ENCODE measurements at places on chromosomes 7 and 10.

- DNase-seq: peak; percentile 27
Observed at GRCh38 chr10:58756130-58756719, 243.6 kb downstream of the BICC1 start.

- DNase-seq: no peak
Observed at GRCh38 chr7:115924411-115924810, 106.2 kb downstream of the TFEC start.

DNA sequence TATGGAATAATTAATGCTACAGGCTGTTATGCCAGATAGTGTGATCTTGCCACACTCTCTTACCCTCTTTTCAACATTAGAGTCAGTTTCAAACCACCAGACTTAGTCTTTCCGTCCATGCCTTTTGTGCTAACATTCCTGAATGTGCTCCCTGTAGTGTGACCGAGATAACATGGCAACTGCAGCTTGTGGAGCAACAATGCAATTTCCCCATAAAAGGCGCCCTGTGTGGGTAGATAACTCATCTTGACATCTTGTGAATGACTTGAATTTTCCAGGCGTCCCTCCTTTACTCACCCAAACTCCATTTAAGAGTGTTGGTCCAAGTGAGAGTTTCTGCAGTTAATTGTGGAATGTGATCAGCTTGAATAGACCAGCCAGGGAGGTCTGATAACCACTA is 99.6 kb downstream of the DNAH11 start:
- DNase-seq: no peak

DNA sequence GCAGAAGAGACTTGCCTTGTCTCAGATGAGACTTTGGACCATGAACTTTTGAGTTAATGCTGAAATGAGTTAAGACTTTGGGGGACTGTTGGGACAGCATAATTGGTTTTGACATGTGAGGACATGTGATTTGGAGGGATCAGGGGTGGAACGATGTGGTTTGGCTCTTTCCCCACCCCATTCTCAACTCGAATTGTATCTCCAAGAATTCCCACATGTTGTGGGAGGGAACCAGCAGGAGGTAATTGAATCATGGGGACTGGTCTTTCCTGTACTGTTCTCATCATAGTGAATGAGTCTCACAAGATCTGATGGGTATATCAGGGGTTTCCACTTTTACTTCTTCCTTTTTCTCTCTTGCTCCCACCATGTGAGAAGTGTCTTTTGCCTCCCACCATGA is 229.7 kb upstream of the KCND2 start:
- no peak for DNase-seq

DNA sequence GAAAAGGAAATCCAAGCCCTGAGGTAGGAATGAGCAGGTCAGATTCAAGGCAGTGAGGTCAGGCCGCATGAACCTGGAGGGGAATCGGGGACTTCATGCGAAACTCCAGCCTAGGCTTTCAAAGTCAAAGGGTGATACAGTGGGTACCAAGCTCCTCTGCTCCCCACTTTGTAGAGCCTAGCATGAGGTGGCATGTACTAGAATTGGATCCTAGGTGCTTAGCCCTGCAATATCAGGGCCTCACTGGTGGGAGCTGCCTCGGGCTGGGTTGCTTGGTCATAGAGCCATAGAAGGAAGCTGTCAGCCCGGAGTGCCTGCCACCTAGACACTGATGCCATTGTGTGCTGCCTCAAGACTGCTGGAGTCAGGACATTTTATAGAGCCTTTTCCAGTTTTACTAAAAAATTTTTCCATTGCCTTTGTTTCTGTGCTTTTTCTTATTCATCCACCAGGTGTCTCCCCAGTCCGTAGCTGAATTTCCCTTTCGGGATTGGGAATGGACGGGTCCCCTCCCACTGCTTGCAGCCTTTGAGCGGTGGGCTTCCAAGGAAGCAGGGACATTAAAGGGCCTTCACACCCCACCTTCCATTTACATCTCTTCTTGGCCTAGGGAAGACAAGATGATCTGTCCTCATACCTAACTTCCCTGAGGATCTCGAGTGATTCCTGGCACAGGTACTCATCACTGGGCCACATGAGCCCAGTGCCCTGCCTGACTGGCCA is 5.5 kb upstream of the LZTS2 start:
- DNase-seq: no peak

DNA sequence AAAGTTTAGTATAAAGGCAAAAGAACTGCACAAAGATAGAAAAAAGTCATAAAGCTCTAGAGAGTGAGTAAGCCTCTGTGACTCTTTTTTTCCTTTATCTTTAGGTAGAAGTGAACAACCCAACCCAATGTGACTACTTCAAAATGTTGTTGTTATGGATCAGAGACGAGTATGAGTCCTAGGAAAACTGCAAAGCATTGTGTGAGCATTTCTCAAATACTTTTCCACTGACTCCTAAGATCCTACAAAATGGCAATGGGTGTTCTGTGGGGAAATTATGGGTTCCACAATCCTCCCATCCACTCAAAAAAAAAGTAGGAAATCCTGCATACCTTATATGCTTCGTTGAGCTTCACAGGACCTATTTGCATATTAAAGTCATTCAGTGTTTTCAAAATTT is 177.1 kb downstream of the DGKI start:
- DNase-seq: no peak

GRCh38 chr7:142499635-142500034 is 241.8 kb upstream of the PRSS58 start:
- DNase-seq: no peak

- no peak for DNase-seq
Observed at GRCh38 chr10:131173484-131174210, 137.9 kb downstream of the TCERG1L start.

DNA sequence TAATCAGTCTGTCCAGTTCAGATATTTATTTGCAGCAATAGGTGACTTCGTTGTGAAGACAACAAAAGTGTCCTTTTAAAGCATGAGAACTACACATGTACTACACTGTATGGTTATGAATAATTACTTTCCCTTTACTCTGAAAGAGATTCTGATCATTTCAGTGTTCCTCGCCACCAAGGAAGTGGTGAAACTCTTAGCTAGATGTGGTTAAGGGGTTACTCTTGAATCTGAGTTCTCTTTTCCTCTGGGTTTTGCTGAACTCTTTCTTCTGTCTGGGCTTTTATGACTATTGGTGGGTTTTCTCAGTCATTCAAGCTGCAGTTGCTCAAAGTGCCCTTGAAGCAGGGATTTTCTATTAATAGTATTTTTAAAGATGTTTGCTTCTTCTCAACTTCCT is 127.9 kb upstream of the SEM1 start:
- no peak for DNase-seq

GRCh38 chr10:35387768-35388167 is 51.5 kb downstream of the CCNY start:
- DNase-seq: no peak

DNA sequence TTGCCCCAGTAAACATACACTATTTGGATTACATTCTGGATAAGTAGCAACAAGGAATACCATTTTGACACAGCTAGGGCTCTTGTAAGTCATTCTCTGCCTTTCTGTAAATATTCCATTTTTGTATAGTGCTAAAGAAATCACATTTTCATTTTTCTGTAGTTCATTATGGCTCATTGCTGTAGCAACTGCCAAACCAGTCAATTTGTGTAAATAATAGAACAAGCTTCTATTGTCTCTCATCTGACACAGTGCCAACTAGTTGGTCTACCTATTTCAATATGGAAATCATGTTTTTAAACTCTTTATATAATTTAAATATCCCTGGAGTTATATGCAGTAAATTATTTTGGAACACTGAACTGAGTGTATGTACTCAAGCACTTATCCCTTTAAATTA is 193.7 kb downstream of the RELN start:
- no peak for DNase-seq

GRCh38 chr7:151187409-151188251 is 580 bp upstream of the ASB10 start:
- no peak for DNase-seq

DNA sequence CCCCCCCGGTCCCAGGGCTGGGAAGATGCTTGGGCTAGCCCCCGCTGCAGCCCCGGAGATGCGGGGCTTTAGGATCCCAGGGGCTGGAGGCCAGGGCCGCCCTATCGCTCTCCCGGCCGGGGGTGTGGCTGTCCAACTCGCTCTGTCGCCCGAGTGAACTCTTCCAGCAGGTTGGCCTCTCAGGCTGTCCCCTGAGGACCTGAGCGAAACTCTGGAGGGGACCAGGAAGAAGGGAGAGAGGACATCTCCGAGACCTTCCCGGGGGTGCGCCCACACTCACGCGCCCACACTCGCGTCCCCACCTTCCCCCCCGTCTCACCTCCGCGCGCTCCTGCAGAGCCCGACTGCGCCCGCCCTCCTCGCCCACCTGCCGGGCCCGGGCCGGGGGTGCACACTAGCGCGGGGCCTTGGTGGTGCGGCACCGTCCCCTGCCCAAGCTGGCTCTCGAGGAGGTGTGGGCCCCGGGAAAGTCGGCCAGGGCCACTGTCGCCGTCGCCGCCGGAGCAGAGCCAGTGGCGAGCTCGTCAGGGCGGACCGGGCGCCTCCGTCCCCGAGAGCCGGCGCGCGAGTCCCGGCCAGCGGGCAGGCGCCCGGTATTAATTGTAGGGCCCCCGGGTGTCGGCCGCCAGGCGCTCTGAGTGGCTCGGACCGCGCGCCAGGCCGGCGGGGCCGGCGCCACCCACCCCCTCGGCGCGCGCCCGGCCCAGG is 101.7 kb upstream of the SVIL start:
- peak; percentile 84 for DNase-seq

GRCh38 chr10:132571650-132572544 is 34.3 kb downstream of the INPP5A start:
- DNase-seq: peak; percentile 89

DNA sequence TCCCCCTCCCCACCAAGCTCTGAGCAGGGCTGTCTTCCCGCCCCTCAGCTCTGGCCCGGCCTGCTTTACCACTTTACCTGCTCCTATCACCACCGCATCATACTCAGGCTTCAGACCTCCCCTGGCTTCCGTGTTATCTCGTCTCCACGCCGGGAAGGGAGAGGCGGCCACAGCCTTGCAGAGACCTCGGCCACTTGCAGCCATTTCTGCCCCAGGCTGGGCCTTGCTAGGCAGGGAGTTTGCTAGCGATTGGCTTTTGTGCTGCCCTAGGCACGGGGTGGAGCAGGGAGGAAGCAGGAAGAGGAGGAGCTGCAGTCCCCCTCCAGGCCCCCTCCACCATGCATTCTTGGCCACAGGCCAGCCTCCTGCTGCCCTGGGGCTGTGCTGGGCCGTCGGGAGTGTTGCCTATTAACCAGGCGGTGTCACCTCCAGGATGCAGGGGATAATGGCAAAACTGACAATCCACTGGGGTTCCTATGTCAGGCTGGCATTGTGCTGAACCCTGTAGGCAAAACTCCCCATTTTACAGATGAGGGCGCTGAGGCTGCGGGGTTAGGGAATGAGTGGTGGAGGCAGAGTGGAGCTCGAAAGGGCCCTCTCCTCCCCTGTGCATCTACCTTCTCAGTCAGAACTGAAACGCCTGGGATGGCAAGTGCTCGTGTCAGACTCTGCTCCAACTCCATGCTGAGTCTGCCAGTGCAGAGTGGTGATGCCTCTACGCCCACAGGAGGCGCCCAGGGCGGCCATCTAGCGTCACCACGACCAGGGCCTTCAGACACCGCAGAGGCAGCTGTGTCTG is at the start of gene PYROXD2:
PYROXD2 (minus strand) TSS at position 251 of the 799 bp plus-strand sequence; CDS start at position 204, 47 bp downstream.
- peak; percentile 99 for DNase-seq

DNA sequence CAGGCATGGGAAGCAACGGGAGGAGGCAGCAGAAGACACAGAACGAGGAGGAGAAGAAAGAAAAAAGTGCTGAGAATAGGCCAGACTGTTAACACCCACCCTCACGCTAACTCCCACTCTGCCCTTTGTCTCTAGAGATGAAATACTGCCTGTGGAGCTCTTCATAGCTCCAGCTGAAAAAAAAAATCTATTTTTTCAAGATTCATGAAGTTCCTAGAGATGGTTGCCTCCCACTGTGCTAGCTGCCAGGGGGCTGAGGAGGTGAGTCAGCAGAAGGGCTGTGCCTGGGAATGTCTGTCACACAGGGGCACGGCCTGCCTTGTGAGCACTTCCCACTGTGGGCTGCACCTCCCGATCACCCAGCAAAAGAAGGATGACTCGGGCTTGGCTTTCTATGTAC is 144.5 kb downstream of the RNF216 start:
- peak; percentile 95 for DNase-seq

DNA sequence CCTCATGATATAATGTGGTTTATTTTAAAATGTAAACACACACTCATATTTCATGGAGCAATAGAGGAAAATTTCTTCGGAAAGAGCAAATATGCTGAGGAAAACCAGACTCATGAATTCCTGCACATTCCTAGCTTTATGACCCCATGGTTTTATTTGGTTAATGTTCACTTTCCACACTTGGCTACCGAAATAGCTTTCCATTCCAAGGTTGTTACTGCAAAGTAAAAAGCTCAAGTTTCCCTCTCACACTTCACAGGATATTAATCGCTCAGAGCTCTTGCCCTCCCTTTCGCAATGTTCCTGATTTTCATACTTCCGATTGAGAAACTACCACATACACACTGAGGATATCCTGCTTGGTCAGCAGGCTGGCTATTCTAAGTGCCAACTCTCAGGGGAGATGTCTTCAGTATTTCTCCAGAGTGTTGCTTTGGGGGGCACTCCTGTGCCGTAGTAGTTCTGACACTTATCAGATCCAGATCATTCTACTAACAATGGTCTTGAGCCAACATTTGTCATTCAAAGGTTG is 77.5 kb upstream of the STEAP1B start:
- DNase-seq: no peak

DNA sequence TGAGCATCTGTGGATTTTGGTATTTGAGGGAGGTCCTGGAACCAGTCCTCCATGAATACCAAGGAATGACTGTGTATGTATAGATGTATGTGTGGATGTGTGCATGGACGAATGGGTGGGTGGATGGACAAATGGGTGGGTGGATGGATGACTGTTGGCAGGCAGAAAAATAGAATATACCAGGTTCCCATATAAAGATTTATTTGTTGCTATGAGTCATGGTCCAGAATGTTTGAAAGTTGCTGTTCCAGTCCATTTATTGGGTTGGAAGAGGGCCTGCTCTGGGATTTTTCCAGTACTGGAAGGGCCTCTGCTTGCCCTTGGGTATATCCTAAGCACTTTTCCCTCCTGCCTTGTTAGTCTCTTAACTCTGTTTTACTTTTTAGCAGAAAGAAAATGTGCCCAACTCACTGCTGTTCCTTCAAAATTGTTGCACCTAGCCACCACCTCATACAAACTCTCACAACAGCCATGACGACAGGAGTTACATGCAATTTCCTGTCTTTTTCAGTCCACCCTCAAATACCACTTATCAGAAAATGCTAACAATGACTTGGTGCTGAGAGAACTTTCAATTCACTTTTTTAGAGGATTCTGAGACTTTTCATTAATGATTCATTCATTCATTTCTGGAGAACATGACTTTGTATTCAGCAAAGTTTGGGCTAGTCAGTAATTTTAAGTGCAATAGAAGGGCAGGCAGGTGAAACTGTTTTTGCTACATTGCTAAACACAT is 108.1 kb downstream of the EEPD1 start:
- DNase-seq: no peak

- no peak for DNase-seq
Observed at GRCh38 chr10:101601541-101601940, 13.4 kb downstream of the DPCD start.

DNA sequence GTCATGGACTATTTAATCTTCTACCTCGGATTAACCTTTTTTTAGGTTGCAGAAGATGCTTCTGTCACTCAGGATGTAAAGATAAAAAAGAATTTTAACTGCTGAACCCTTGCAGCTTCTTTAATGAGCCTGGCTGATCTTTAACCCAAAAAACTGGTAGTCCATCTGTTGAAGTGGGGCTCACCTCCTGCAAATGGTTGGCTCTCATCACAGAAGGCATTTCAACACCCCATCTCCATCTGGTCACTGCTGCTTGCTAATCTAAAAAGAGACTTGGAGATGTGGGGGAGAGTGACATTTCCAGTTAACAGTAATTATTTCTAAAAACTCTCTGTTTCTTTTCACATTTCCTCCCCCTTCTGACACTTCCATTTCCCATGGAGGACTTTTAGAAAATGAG is 208.6 kb downstream of the LHFPL3 start:
- DNase-seq: no peak
